ENCODE measurements at places on chromosomes 1 and 21. TPM values are rescaled to one million over a fixed set of nuclear protein-coding genes. Genes with fewer than 3 reads are reported as not detected.

Gene KCND3
- 5.5 TPM for total RNA-seq

Gene SLC44A5
- 0.47 TPM for total RNA-seq

Gene LRRC38
- not detected for total RNA-seq

Gene LAMC1
- 96.9 TPM for total RNA-seq

Gene CRYAA
- not detected for total RNA-seq

Gene TMEM82
- total RNA-seq = not detected

Gene S100A14
- total RNA-seq = 138 TPM

Gene SAMD11
- total RNA-seq = 2.2 TPM

Gene TNN
- total RNA-seq = 0.18 TPM

GRCh38 chr1:145884675-145885074, 991 bp downstream of the ANKRD35 start:
- peaks cover 4% of the 10 kb centered on the region for H3K27me3 ChIP-seq
- peaks cover 9% of the 10 kb centered on the region for H3K4me1 ChIP-seq
- DNase-seq = no peak
- no peak overlapping the region for H3K4me3 ChIP-seq
- no peaks in the 10 kb centered on the region for H3K36me3 ChIP-seq
- H3K27ac ChIP-seq = no peak overlapping the region

DNA sequence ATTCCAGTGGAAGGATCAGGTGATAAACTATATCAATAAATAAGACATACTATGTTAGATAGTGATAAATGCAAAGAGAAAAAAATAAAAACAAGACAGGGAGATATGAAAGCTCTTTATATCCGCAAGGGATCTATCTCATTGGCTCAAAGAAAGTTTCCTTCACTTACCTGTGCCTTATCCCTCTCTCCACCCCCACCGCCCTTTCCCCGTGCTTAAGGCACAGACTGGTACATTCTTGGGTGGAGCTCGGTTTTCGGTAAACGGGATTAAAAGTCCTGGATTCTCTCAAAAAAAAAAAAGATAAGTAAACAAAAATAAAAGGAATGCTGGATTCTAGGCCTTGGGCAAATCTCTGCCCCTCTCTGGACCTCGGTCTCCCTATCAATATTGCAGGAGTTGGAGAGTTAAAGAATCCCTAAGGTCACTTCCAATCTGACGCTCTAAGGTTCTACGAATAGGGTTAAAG, 593 bp upstream of the DNAJC16 start:
- no peak for DNase-seq
- peak overlapping the region; percentile 90 for H3K27ac ChIP-seq
- peaks cover 37% of the 10 kb centered on the region for H3K4me1 ChIP-seq
- peaks cover 10% of the 10 kb centered on the region for H3K36me3 ChIP-seq
- H3K4me3 ChIP-seq = peak overlapping the region; percentile 83

DNA sequence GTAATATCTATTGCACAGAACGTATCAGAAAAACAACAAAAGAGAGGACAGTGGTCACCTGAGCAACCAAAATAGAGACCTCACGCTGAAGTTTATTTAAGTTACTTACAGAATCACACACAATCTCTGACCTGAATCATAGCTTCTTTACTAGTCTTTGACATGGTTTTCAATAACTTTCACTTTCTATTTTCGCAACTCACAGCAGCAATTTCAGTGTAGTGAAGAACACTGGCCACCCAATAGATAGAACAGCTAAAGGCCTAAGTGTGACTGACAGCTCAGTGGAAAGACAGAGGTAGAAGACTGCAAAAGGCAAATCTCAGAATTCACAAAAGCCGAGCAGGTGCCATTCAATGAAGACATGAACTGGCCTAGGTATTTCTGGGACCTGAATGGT, 435.6 kb upstream of the CHRM3 start:
- H3K27me3 ChIP-seq = no peaks in the 10 kb centered on the region
- no peak overlapping the region for H3K4me3 ChIP-seq
- DNase-seq = no peak
- H3K27ac ChIP-seq = no peak overlapping the region
- H3K36me3 ChIP-seq = no peaks in the 10 kb centered on the region

DNA sequence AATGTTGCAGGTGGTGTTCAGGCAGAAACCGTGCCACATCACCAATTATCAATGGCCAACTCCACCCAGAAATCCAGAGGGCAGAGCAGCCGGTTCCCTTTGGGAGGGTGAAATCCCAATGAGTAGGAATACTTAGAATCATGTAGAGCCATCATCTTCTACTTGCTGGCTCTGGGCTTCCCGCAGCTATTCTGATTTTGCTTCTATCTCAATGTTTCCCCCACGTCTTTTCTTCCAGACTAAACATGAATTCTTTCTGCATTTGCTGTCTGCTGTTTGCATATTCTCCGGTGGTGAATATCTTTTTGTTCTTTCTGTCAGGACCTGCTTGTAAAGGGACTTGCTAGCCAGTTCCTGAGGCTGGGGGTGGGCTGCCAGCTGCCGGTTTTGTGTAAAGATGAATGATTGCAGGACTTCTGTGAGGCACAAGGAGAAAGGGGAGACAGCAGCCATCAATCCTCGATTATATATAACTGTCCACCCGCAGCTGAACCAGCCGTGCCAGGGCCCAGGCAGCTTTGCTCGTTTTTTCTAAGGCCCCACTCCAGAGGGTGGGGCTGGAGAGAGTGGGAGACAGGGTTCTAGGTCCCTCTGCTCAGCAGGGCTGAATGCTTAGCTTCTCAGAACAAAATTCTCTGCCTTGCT, 33.2 kb downstream of the PRAMEF20 start:
- no peak overlapping the region for H3K4me3 ChIP-seq
- no peaks in the 10 kb centered on the region for H3K36me3 ChIP-seq

GRCh38 chr1:186887203-186887602, 58.5 kb downstream of the PLA2G4A start:
- no peak overlapping the region for H3K27ac ChIP-seq
- no peak for DNase-seq
- H3K27me3 ChIP-seq = no peaks in the 10 kb centered on the region
- H3K4me3 ChIP-seq = no peak overlapping the region
- H3K36me3 ChIP-seq = no peaks in the 10 kb centered on the region
- H3K4me1 ChIP-seq = no peaks in the 10 kb centered on the region

GRCh38 chr1:227869279-227869842, 53.9 kb downstream of the PRSS38 start:
- no peaks in the 10 kb centered on the region for H3K36me3 ChIP-seq
- H3K4me1 ChIP-seq = no peaks in the 10 kb centered on the region
- peaks cover 7% of the 10 kb centered on the region for H3K27me3 ChIP-seq
- H3K4me3 ChIP-seq = no peak overlapping the region

- DNase-seq = no peak
- no peaks in the 10 kb centered on the region for H3K36me3 ChIP-seq
- peaks cover 7% of the 10 kb centered on the region for H3K4me1 ChIP-seq
- no peak overlapping the region for H3K27ac ChIP-seq
These were observed 161.9 kb downstream of the ZBTB18 start for GRCh38 chr1:244212797-244213475.

DNA sequence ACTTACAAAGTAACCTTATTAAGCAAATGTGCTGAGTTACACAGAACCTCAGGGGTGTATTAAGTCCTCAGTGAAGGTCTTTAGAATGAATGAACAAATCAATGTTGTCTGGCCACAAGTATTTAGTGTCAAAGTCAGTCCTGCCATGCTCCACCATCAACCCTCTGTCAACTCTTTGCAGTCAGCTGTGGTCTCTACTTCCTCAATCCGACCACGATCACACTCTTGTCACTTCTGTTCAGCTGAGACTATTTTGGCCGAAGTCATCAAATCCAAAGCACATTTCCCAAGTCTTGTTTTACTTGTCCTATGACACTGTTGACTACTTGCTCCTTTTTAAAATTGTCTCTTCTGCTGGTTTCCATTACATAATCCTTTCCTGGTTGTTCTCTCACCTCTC, 173.5 kb downstream of the ST6GALNAC5 start:
- H3K4me1 ChIP-seq = no peaks in the 10 kb centered on the region
- no peak for DNase-seq
- H3K27ac ChIP-seq = no peak overlapping the region
- no peaks in the 10 kb centered on the region for H3K27me3 ChIP-seq

DNA sequence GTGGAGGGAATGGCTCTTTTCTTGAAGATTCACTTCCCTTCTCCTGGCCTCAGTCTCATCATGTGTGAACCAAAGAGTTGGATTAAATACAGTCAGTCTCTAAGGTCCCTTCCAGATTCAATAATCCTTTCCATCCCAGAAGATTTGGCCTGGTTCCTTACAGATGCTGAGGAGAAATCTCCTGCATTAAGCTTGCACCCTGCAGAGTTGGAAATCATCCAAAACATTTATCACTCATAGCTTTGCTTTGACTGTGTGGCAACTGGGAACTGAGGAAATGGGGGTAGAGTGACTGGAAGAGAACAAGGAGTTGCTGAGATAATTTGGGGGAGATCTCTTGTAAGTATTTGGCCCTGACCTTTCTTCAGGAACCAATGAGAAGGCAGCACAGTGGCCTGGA, 220.5 kb upstream of the SGIP1 start:
- no peak overlapping the region for H3K27ac ChIP-seq
- no peaks in the 10 kb centered on the region for H3K4me1 ChIP-seq
- H3K27me3 ChIP-seq = no peaks in the 10 kb centered on the region
- DNase-seq = no peak
- H3K36me3 ChIP-seq = no peaks in the 10 kb centered on the region

GRCh38 chr1:206898089-206898914, 1.1 kb downstream of the IL24 start:
- H3K27ac ChIP-seq = no peak overlapping the region
- no peaks in the 10 kb centered on the region for H3K36me3 ChIP-seq
- H3K4me3 ChIP-seq = no peak overlapping the region
- H3K27me3 ChIP-seq = no peaks in the 10 kb centered on the region

DNA sequence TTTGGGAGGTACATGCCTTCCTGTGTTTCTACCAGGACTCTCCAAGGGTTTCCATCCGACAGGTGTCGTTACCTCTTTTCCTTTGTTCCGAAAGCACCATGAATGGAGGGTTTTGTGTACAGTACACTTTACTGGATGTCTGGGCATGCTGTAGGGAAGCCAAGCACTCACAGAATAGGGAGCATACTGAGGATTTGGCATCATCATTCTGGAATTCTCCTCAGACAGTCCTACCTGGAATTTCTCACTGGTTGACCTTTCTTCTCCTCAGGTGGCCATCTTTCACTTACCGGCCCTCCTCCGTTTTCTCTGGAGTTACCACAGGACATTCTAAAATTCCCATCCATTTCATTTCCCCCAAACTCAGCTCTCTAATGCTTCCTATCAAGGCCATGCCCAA, 5.9 kb upstream of the MPL start:
- H3K27ac ChIP-seq = no peak overlapping the region
- H3K27me3 ChIP-seq = no peaks in the 10 kb centered on the region
- no peak overlapping the region for H3K4me3 ChIP-seq
- no peaks in the 10 kb centered on the region for H3K36me3 ChIP-seq
- peaks cover 13% of the 10 kb centered on the region for H3K4me1 ChIP-seq
- DNase-seq = no peak

- no peaks in the 10 kb centered on the region for H3K36me3 ChIP-seq
- H3K27me3 ChIP-seq = no peaks in the 10 kb centered on the region
- no peak for DNase-seq
- no peak overlapping the region for H3K4me3 ChIP-seq
These were observed 450.6 kb upstream of the DAB1 start for GRCh38 chr1:57874418-57874877.

DNA sequence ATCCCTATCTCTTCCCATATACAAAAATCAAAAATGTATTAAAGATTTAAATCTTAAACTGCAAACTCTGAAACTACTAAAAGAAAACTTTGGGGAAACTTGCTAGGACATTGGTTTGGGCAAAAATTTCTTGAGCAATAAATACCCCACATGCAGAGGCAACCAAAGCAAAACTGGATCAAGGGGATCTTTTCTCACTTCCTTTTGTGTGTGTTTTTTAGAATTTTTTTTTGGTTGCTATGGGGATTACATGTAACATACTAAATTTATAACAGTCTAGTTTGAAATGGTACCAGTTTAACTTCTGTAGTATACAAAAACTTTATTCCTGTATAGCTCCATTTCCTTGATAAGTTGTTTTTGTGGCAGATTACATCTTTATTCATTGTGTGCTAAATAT, 16.8 kb downstream of the MAST2 start:
- no peak for DNase-seq
- no peaks in the 10 kb centered on the region for H3K27me3 ChIP-seq
- no peaks in the 10 kb centered on the region for H3K4me1 ChIP-seq
- H3K4me3 ChIP-seq = no peak overlapping the region

DNA sequence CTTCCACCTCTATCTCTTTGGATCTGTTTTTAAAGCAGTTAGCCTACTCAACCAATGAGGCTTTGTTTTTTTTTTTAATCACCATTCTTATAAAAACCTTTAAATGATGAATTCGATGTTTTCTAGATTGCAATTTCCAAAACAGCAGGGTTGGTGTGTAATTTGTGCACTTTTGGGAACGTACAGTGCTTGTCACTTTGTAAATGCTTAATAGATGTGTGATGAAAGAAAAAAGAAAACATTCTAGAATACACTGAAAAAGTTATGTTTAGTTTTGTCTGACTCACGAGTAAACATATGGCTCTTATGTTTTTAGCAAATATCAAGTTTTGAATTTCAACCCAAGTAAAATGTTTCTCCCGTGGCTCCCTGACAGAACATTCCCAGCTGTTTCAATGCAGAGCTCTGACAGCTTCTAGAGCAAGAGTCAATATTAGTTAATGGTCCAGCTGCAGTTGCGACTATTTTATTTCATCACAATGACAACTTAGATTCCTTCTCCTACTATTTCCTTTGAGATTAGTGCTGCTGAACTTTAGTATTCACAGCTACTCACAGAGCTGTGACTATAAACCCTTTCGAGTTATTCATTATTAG, 362.5 kb upstream of the ADAMTS5 start:
- no peaks in the 10 kb centered on the region for H3K36me3 ChIP-seq
- no peaks in the 10 kb centered on the region for H3K4me1 ChIP-seq
- no peaks in the 10 kb centered on the region for H3K27me3 ChIP-seq

DNA sequence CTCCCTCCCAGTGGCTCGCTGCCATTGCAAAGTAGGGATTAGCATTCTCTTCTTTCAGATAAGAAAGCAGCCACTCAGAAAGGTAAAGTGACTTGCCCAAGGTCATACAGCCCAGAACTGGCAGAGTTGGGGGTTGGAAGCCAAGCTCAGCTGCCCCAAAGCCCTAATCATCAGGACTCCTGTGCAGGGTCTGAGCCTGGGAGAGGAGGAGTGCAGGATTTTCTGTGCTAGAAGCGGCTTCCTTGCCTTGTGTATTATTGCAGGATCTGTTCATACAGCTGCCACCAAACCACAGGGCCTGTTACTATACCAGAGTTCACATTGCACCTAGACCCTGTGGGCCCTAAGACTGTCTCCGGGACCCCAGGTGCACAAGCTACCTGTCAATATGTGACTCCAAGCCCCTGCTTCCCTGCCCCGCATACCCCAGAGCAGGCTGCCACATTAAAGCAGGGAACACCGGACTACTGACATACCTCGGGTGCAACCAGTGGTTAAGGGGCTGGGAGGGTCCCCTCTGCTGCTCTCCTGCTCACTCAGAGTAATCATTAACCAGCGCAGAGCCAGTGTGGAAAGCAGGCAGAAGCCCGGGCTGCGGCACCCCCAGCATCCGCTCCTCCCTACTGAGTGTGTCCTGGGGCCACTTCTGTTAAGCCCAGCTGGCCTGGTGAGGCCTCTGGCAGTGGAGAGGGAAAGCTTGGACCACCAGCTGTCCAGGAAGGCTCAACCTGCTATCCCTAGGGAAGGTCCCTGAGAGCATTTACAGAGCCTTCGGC, 15.8 kb downstream of the HSPG2 start:
- H3K27me3 ChIP-seq = no peaks in the 10 kb centered on the region
- peak overlapping the region; percentile 46 for H3K27ac ChIP-seq
- no peak for DNase-seq
- H3K4me1 ChIP-seq = peaks cover 59% of the 10 kb centered on the region
- H3K4me3 ChIP-seq = no peak overlapping the region

GRCh38 chr1:61477301-61477700, 247.6 kb downstream of the TM2D1 start:
- no peaks in the 10 kb centered on the region for H3K36me3 ChIP-seq
- H3K4me3 ChIP-seq = no peak overlapping the region
- H3K27me3 ChIP-seq = no peaks in the 10 kb centered on the region
